ENCODE measurements at places on chromosomes 3 and 15.

DNA sequence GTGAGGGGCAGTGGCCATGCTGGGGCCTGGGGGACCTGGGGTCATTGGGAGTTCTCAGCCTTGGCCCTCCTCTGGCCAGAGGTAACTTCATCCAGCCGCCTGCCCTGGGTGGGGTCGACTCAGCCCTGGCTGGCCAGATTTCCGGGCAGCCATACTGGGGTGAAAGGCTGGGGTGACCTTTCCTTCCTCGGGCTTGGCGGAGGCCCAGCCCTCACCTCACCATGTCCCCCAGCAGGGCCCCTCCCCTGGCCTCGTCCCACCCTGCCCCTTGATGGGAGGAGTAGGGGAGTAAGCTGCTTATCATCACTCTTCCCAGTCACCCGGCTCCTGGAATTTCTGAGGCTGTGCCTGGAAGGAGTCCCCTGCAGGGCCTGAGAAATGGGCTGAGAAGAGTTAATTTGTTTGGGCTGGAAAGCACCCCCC, 5.4 kb downstream of the SEMA3F start:
- no peak for DNase-seq
- peaks cover 7% of the 10 kb centered on the region for H3K27me3 ChIP-seq
- H3K27ac ChIP-seq = no peak overlapping the region
- no peak overlapping the region for H3K4me3 ChIP-seq

DNA sequence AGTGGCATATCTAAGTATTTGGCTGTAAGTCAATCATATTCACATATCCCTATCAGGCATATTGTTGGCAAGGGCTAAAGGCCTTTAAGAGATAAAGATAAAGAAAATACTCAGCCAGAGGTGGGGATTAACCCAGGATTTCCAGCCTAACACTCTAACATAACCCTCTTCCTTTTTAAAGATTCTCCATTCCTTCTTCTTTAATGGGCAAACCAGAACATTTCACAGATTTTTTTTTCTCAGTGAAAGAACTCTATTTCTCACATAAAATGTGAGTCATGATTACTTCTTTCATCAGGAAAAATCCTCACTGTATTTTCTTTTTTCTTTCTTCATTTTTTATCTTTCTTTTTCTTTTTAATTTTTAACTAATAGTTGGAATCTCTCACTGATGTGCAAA, 200.4 kb downstream of the NR1D2 start:
- no peak overlapping the region for H3K4me3 ChIP-seq
- H3K4me1 ChIP-seq = no peaks in the 10 kb centered on the region
- DNase-seq = no peak
- no peaks in the 10 kb centered on the region for H3K36me3 ChIP-seq

DNA sequence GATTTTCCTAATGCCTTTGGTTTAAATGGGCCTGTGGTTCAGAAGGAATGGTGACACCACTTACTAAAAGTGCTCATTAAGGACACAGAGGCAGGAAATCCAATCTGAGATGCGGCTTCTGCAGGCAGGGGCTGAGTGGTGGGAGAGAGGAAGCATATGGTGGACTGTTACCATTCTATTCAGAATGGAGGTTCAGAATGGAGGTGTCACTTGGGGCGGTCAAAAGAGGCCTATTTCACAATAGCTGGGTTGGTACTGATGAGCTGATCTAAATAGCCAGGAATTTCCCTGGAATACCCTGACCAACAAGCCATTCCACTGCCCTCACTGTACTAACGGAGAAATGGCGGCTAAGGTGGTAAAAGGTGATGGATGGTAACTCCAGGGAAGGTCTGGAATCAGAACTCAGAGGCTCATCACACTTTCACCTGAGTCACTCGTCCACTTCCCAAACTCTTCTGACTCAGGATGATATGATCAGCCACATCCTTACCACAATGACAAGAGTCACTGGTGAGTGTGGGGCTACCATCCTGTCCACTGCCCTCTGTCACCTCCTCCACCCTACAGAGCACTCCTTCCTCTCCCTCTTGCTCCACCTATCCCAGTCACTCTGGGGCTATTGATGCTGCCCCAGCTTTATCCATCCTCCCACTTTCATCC, 15.7 kb downstream of the RFT1 start:
- H3K4me3 ChIP-seq = no peak overlapping the region
- no peaks in the 10 kb centered on the region for H3K27me3 ChIP-seq
- DNase-seq = no peak
- H3K4me1 ChIP-seq = peaks cover 13% of the 10 kb centered on the region
- no peak overlapping the region for H3K27ac ChIP-seq
- H3K36me3 ChIP-seq = peaks cover 43% of the 10 kb centered on the region

GRCh38 chr3:155635056-155635455, 109.8 kb downstream of the PLCH1 start:
- DNase-seq = no peak
- H3K27ac ChIP-seq = no peak overlapping the region
- no peak overlapping the region for H3K4me3 ChIP-seq
- no peaks in the 10 kb centered on the region for H3K36me3 ChIP-seq
- H3K27me3 ChIP-seq = no peaks in the 10 kb centered on the region

GRCh38 chr3:89803711-89804110, 696.3 kb downstream of the EPHA3 start:
- no peak for DNase-seq
- H3K4me1 ChIP-seq = no peaks in the 10 kb centered on the region
- H3K27me3 ChIP-seq = no peaks in the 10 kb centered on the region
- H3K36me3 ChIP-seq = no peaks in the 10 kb centered on the region
- H3K4me3 ChIP-seq = no peak overlapping the region
- H3K27ac ChIP-seq = no peak overlapping the region

- DNase-seq = peak; percentile 61
- no peaks in the 10 kb centered on the region for H3K27me3 ChIP-seq
- H3K4me1 ChIP-seq = peaks cover 35% of the 10 kb centered on the region
- no peak overlapping the region for H3K27ac ChIP-seq
- no peak overlapping the region for H3K4me3 ChIP-seq
- no peaks in the 10 kb centered on the region for H3K36me3 ChIP-seq
Observed at GRCh38 chr15:69576035-69576526, 123.5 kb downstream of the RPLP1 start.

DNA sequence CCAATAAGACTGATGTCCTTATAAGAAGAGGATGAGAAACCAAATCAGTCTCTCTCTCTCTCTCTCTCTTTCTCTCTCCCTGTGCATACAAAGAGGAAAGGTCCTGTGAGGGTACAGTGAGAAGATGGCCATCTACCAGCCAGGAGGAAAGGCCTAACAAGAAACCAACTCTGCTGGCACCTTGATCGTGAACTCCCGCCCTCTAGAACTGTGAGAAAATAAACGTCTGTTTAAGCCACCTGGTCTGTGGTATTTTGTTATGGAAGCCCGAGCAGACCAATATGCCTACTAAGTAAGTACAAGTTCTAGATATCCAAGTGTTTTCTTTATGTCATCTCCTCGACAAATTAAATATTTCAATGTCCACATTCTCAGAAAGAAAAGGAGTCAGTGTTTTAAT, 44.9 kb upstream of the TMC3 start:
- H3K36me3 ChIP-seq = no peaks in the 10 kb centered on the region
- peaks cover 3% of the 10 kb centered on the region for H3K27me3 ChIP-seq
- no peak for DNase-seq
- H3K4me3 ChIP-seq = no peak overlapping the region
- H3K27ac ChIP-seq = no peak overlapping the region

GRCh38 chr3:156665291-156665690, 9.1 kb upstream of the TIPARP start:
- H3K27me3 ChIP-seq = no peaks in the 10 kb centered on the region
- no peak overlapping the region for H3K27ac ChIP-seq
- peaks cover 53% of the 10 kb centered on the region for H3K4me1 ChIP-seq
- DNase-seq = no peak

DNA sequence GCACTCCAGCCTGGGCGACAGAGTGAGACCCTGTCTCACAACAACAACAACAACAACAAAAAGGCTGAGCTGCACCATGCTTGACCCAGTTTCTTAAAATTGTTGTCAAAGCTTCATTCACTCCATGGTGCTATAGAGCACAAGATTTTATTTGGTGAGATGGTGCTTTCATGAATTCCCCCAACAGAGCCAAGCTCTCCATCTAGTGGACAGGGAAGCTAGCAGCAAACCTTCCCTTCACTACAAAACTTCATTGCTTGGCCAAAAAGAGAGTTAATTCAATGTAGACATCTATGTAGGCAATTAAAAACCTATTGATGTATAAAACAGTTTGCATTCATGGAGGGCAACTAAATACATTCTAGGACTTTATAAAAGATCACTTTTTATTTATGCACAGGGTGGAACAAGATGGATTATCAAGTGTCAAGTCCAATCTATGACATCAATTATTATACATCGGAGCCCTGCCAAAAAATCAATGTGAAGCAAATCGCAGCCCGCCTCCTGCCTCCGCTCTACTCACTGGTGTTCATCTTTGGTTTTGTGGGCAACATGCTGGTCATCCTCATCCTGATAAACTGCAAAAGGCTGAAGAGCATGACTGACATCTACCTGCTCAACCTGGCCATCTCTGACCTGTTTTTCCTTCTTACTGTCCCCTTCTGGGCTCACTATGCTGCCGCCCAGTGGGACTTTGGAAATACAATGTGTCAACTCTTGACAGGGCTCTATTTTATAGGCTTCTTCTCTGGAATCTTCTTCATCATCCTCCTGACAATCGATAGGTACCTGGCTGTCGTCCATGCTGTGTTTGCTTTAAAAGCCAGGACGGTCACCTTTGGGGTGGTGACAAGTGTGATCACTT, 2.0 kb downstream of the CCR5 start:
- no peak overlapping the region for H3K27ac ChIP-seq
- peak overlapping the region; percentile 45 for H3K4me3 ChIP-seq
- H3K27me3 ChIP-seq = no peaks in the 10 kb centered on the region
- H3K36me3 ChIP-seq = no peaks in the 10 kb centered on the region

GRCh38 chr15:41567862-41568261, 8.8 kb downstream of the TYRO3 start:
- no peak overlapping the region for H3K4me3 ChIP-seq
- no peaks in the 10 kb centered on the region for H3K36me3 ChIP-seq
- no peak overlapping the region for H3K27ac ChIP-seq
- H3K4me1 ChIP-seq = no peaks in the 10 kb centered on the region

DNA sequence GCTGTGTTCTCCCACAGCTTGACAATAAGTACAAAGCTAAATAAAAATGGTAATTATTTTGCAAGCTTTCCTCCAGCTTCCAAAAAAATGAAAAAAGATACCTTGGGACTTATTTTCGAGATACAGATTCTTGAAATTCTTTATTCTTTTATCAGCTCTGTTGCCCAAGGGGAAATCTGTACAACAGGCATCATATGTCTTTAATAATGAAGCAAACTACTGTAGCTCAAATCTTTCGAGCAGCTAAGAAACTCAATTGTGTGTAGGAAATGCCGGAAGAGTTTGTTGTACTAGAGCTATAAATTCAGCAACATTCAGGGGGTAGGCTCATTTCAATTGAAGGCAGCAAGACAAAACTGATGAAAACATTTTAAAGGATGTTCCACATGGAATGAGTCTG, 297.7 kb downstream of the GBE1 start:
- no peak overlapping the region for H3K27ac ChIP-seq
- no peak overlapping the region for H3K4me3 ChIP-seq
- no peak for DNase-seq
- H3K36me3 ChIP-seq = no peaks in the 10 kb centered on the region

GRCh38 chr3:29642393-29643033, 361.6 kb downstream of the RBMS3 start:
- no peaks in the 10 kb centered on the region for H3K4me1 ChIP-seq
- H3K4me3 ChIP-seq = no peak overlapping the region
- DNase-seq = no peak
- no peaks in the 10 kb centered on the region for H3K36me3 ChIP-seq
- H3K27ac ChIP-seq = no peak overlapping the region

GRCh38 chr3:24197809-24198208, 252.7 kb downstream of the NR1D2 start:
- H3K27ac ChIP-seq = no peak overlapping the region
- H3K4me3 ChIP-seq = no peak overlapping the region
- no peak for DNase-seq
- no peaks in the 10 kb centered on the region for H3K27me3 ChIP-seq
- no peaks in the 10 kb centered on the region for H3K4me1 ChIP-seq

- H3K36me3 ChIP-seq = no peaks in the 10 kb centered on the region
- no peaks in the 10 kb centered on the region for H3K4me1 ChIP-seq
- no peak for DNase-seq
- H3K4me3 ChIP-seq = no peak overlapping the region
- H3K27me3 ChIP-seq = no peaks in the 10 kb centered on the region
Observed at GRCh38 chr3:146692254-146692653, 87.1 kb upstream of the PLSCR5 start.

DNA sequence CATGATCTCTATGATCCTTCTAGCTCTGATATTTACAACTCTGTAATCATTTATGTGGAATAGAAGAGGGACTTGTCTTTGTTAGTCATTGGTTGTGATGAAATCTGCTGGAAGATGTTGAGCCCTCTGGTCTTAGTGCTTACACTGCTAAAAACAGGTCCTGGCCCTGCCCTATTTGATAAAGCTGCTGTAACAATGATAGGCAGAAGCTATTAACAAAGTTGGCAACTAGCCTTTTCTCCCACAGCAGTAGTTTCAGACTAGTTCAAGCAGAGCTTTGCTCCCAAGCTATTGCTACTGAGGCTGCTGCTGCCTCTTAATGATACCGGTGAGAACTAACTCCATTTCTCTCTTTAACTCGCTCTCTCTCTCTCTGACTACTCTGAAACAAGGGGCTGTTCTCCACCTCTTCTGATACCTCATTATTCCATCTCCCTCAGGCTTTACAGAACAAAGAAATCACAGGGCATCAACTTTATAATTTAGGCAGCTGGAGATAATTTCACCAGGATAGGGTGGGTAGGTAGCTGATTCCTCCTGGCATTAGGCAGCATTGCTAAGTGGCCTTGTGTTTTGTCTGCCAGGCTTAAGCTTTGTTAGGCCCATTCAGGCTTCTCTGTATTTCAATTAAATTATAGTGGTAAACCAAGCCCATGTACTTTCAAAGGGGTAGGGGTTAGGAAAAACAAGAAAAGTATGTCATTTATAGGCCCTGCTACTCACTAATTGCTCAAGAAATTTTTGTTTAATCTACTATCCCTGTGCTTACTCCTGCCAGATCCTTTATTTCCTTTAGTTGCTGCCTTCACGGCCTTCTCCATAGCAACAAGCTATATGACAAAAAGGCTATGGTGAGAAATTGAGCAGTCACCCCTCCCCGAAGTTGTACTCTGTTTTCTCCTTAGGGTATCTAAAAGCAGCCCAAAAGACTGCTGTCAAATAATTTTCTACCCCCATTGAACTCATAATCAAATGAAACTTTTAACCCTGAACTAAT, 139.6 kb downstream of the RBPMS2 start:
- H3K4me3 ChIP-seq = no peak overlapping the region
- H3K27me3 ChIP-seq = no peaks in the 10 kb centered on the region
- H3K4me1 ChIP-seq = peaks cover 81% of the 10 kb centered on the region
- no peak for DNase-seq

DNA sequence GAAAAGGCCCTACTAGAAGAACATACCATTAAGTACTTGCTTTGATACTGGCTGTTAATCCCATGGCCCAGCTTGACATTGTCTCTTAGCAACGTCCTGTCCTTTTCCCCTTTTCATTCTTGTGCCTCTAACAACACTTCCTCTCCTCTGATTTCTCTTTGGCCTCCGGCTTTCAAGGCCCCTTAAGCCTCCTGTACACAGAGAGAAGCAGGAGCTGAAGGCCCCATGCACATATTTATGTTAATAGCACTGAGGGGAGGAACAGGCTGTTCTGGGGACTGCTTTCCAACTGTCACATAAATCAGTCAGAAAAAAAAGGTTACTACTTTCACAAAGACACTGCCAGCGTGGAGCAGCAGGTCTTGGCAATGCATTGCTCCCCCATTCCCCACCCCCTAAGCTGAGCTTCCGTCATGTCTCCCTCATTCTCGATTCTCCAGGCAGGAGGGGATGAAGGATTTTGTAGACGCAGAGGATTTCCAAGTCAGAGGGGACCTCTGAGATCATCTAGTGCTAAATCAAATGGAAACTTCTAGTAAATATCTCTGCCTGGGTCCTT, 257.4 kb upstream of the ADAMTS9 start:
- H3K27ac ChIP-seq = no peak overlapping the region
- no peaks in the 10 kb centered on the region for H3K36me3 ChIP-seq
- no peaks in the 10 kb centered on the region for H3K4me1 ChIP-seq
- DNase-seq = no peak
- no peak overlapping the region for H3K4me3 ChIP-seq
- no peaks in the 10 kb centered on the region for H3K27me3 ChIP-seq

All from CD4-positive, alpha-beta memory T cell (primary cell).